ENCODE measurements at places on chromosomes 7 and 10.

DNA sequence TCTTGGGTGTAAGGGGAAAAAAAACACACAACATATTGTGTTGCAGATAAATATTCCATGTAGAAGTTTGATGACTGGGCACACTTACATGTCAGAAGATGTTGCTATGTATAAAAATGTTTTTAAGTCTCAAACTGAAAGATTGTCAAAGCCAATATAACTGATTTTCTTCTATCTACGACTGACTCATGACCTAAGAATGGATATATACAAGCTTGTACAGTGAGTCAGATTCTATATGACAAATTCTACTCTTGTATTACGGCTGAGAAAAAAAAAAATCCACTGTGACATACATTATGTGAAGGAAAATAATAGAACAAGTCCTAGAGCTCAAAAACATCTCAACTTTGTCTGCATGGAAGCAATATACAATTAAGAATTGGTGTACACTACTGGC, 343.0 kb upstream of the PCDH15 start:
- no peak for DNase-seq

DNA sequence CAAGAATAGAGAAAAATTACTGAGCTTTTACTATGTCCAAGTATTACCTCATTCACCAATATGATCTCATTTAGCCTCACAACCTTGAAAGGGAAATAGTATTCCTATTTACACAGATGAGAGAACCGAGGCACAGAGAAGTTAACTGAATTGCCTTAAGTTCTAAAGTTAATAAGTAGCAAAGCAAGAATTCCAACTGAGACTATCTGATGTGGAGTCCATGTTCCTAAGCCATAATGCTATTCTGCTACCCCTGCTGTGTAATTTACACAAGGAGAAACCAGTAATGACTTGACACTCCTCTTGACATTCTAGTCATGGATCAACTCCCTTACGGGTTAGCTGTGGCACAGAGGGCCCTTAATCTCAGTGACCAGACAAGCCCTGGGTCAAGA, 60.7 kb downstream of the ABCB4 start:
- DNase-seq: no peak

DNA sequence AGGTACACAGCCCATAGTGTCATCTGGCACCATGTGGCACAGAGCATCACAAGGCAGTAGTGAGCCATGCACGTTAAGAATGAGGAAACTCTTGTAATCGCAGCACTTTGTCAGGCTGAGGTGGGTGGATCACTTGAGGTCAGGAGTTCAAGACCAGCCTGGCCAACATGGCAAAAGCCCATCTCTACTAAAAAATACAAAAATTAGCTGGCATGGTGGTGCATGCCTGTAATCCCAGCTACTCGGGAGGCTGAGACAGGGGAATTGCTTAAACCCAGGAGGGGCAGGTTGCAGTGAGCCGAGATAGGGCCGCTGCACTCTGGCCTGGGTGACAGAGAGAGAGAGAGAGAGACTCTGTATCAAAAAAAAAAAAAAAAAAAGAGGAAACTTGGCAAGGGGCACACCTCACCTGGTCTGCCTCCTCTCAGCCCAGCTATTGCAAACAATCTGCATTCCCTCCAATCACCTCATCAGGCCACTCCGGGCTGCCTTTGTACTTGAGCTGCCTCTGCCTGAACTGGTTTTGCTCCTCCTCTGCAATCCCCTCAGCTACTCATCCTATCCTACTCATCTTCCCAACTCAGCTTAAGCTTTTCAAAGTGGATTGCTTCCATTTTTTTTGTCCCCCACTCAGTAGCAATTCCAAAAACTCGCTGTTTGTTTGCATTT, 46.0 kb upstream of the OPTN start:
- no peak for DNase-seq

DNA sequence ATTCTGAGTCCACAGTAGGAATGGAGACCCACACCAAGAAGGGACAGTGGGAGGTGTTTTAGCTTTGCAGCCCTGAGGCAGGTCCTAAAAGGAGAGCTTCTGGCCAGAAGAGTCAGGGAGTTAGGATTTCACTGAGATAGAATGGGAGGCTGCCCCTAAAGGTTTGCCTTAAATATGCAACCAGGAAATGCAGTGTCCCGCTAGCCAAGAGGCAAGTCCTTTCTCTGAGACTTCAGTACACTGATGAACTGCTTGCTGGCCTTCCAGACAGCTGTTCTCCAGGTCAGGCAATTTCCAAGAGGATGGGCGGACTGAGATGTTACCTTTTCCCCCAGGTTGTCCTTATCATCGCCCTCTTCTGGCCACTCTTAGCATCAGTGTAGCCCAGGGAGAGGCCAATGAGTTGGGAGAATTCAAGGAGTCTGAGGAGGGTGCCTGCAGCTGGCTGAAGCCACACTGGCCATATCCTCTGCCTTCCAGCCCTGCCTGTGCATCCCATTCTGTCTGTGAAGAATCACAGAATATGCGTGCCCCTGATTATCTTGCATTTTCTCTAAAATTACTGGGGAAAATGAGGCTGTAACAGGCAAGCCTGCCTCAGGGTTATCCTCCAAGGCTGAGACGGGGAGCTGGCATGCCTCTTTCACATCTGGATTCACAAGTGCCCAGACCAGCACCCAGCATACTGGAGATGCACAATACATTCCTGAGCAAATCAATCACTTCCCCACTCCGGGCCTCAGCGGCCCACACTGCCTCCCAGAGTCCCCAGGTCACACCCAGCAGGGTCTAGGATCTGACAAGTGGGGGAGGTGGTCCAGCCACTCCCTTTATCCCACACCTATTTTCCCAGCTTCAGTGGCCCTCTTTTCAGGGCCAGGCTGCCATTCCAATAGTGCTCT, 2.4 kb downstream of the TLL2 start:
- DNase-seq: no peak

- no peak for DNase-seq
Observed at GRCh38 chr10:16611037-16611436, 89.4 kb upstream of the C1QL3 start.

GRCh38 chr7:40299097-40299496, 164.3 kb downstream of the SUGCT start:
- no peak for DNase-seq

- DNase-seq: no peak
Observed at GRCh38 chr10:80416479-80417098, 8.2 kb downstream of the PRXL2A start.

DNA sequence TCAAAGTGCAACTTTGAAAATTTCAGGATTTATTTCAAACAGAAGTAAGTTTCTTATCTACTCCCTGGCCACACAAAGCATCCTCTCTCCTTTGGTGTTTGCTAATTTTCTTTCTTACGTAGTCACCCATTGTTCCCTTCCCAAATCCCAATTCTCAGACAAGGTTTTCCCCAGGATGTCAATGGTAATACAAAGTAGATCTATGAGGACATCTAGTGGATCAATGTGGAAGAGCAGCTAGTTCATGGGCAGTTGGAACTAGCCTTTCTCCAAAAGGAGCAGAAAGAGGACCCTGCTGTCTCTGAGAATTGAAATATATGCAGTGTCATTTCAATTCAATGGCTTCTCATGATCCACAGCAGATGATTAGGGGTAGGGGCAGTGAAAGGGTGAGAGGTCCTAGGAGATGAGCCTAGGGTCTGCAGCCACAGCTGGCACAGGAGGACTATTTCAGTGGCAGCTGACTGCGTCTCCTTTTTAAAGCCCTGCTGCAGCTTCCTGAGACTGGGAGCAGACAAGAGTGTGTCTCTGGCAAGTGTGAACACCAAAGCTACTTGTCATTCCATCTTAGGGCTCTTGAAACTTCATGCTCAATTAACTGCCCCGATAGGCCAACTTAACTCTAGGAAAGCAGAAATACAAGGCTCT, 632.6 kb downstream of the KCNMA1 start:
- DNase-seq: no peak

- no peak for DNase-seq
Observed at GRCh38 chr7:82449910-82450309, 6.3 kb upstream of the CACNA2D1 start.

GRCh38 chr10:72310241-72310633, 36.5 kb downstream of the DDIT4 start:
- no peak for DNase-seq

DNA sequence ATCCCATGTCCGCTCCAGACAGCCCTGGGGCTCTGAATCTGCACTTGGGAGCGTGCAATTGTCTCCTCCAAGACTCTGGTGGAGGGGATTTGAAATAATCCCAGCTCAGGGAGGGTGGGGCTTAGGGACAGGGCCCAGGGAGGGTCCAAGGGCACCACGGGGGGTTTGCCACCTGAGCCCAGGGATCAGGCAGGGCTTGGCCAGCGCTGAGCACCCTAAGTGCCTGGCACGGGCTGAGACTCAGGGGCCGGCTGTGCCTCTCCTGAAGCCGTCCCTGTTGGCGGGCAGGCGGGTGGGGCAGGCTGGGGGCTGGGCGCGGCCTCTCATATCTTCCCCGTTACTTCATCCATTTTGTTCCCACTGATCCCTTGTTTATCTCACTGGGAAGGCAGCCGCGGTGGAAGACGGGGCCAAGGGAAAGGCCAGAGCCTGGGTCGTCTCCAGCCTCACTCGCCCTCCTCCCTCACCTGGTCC, 41.8 kb upstream of the ELN start:
- DNase-seq: no peak

DNA sequence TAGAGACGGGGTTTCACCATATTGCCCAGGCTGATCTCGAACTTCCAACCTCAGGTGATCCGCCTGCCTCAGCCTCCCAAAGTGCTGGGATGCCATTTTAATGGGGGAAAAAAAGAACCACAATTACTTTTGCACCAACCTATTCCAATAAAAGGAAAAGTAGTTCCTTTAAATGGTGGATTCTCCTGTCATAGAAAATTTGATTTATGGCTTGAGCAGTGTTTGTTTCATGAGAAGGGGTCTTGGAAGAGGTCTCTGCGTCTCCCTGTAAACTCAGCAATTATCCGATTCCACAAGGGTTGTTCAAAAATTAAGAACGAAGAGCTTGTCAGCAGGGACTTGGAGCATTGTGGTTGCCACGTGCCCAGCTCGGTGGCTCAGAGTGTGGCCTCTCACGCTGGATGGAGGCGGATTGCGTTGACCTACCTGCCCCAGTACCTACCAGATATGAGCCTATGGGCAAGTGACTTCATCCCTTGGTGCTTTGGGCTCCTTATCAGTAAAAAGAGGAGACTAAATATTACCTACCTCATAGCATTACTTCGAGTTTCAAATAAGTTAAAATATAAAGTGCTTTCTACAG, 2.8 kb upstream of the TRIP6 start:
- DNase-seq: no peak

- DNase-seq: no peak
Observed at GRCh38 chr10:20481054-20481453, 416.1 kb downstream of the NEBL start.

- DNase-seq: no peak
Observed at GRCh38 chr10:30158325-30158960, 99.1 kb upstream of the JCAD start.

DNA sequence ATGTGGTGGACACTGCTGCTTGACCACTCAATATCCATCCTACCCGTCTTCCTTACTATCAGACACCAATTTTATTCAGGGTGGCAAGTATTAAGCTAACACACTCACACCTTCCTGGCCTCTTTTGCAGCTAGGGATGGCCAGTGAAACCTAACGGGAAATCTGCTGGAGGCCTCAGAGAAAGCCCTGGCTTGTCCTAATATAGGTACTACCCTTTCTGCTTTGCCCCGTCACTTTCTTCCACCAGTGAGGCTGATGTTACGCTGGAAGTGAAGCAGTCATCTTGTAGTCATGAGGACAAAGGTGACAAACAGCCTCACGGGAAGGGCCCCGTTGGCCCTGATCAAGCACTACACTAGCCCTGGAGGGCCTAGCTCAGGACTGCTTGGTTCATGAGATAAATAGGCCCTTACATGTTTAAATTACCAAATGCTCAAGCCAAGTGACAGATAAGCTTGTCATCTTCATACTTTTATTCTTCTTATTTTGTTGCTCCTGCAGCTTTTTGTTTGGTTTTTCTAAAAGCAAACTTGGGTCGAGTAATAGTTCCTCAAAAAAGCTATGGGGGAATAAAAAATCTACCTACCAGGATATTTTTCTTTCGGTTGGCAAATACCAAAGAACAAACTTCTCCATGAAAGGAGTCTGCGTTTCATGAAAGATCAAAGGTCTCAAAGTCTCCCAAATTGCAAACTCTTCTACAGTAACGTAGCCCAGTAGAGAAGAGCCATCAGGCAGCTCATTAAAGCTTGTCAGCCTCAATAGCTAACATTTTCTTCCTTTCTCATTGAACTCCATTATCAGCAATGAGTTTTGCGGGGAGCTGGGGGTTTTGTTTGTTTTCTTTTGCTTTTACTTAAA, 17.5 kb downstream of the CREB3L2 start:
- no peak for DNase-seq

GRCh38 chr7:51446785-51447184, 130.2 kb upstream of the COBL start:
- DNase-seq: no peak

- peak; percentile 5 for DNase-seq
Observed at GRCh38 chr7:50197549-50197948, 104.5 kb upstream of the ZPBP start.

DNA sequence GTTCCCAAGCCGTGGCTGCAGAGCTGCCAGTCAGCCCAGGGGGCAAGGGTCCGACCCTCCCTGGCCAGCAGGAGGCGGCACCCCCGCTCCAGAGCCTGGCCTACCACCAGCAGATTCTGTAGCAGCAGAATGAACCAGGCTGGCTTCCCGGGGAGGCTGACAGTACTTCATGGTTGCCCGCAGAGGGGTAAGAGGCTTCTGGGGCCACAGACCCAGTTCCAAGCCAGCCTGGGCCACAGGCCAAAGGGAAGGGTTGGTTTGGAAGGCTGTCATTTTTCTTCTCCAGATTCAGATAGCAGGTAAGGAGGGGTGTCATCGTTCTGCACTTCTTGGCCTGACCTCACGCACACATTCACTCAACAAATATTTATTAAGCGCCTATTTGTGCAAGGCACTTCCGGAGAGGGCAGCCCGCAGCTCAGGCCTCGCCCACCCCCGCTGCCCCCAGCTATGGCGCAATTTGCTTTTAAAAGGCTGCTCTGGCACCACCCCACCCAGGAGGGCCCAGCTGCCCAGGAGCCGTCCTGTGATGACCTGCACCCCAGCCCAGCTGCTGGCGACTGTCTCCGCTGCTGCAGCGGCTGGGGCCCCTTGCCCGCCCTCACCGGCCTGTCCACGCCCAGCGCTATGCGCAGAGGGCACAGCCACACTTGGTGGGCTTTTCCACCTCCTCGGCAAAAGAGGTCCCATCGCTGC, 168.5 kb downstream of the LCOR start:
- DNase-seq: no peak

DNA sequence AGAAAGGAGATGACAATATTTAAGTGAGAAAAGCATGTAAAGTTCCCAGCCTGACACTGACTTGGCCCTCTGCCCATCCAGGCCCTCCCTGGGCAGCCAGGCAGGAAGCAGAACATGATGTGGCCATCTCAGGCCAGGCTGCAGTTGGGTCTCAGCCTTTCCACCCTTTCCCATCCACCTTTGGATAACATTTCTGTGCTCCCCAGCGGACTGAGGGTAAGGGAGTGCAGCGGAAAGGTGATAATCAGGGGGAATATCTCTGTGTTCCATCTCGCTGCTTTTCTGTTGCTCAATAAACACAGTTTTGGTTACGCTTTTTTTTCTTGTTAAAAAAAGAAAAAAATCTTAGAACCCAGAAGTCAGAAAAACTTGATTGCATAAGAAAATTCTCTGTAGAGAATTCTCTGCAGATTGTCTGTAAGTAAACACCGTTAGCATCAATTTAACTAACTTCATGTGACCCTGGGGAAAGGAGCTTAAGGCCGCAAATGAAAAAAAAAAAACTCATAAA, 37.2 kb upstream of the TARP start:
- DNase-seq: no peak
